ENCODE measurements at places on chromosomes 7 and 10. TPM values are rescaled to one million over a fixed set of nuclear protein-coding genes. Genes with fewer than 3 reads are reported as not detected.

GRCh38 chr10:8137272-8137681 lies 82.8 kb downstream of the GATA3 start:
- DNase-seq: no peak

ADARB2 gene
- total RNA-seq: not detected

CSTF2T gene
- 20.6 TPM for total RNA-seq

- DNase-seq: no peak
Measured at GRCh38 chr10:62225362-62225761, 43.3 kb downstream of the RTKN2 start.
